ENCODE measurements at places on chromosomes 11 and 22.
A peak's percentile ranks its signal among the peaks of the same experiment; 100 is the strongest.

- DNase-seq: no peak
Observed at GRCh38 chr11:47904048-47904447, 55.9 kb upstream of the NUP160 start.

- peak; percentile 85 for DNase-seq
Observed at GRCh38 chr22:17830043-17830961, 56.0 kb upstream of the BID start.

DNA sequence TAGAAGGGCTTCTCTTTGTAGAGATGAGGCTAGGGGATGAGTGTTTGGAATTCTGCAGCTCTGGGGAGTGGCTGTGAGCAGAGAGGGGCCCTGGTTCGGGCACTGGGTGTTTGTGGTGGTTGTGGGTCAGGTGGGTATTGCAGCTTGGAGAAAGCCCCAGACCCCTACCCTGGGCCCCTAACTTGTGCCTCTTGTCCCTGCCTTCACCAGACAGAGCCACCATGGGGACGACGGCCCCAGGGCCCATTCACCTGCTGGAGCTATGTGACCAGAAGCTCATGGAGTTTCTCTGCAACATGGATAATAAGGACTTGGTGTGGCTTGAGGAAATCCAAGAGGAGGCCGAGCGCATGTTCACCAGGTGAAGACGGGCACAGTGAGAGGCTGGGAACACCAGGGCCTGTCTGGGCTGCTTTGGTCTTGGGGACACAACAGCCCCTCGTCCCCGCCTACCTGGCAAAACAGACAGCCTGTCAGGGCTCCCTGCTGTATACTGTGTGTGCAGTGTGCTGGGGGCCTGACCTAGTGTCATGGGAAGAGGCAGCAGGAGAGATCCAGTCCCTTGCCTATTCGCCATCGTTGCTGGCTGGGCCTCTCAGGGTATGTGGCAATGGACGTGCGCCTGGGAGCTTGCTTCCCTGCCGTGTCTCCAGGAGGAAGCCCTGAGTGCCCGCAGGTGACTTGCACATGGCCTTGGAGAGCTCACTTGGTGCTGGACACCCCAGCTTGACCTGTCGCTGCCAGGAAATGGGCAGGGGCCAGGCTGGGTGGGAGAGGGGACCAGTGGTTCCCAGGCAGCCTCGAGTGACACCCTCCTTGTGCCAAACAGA is 4.3 kb downstream of the INCENP start:
- no peak for DNase-seq

- DNase-seq: no peak
Observed at GRCh38 chr11:27238811-27239210, 124.2 kb downstream of the CCDC34 start.

DNA sequence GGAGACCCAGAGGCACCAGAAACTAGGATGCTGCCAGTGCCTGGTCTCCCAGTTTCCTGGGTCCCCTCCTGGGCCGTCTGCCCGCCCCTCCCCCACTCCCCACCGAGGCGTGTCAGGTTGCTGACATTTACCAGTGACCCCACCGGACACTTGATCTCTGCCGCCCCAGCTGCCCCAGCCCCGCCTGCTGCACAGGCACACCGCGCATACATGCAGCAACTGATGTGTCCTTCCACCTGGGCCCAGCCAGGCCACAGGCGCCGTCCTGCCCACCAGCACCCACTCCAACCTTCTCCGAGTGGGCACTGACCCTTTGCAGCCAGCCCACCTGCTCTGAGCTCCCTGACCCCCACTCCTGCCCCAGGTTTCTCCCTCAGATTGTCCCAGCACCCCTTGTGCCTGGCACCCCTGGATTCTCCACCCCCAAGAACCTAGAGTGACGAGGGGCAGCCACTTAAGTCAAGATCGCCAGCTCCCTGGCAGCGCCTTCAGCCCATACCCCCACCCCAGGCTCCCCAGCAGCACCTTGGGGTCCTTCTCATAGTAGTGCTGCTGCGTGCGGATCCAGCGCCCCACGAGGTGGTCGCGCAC is 548 bp downstream of the PYGM start:
- no peak for DNase-seq

- DNase-seq: no peak
Observed at GRCh38 chr11:1358286-1358685, 31.4 kb upstream of the BRSK2 start.

DNA sequence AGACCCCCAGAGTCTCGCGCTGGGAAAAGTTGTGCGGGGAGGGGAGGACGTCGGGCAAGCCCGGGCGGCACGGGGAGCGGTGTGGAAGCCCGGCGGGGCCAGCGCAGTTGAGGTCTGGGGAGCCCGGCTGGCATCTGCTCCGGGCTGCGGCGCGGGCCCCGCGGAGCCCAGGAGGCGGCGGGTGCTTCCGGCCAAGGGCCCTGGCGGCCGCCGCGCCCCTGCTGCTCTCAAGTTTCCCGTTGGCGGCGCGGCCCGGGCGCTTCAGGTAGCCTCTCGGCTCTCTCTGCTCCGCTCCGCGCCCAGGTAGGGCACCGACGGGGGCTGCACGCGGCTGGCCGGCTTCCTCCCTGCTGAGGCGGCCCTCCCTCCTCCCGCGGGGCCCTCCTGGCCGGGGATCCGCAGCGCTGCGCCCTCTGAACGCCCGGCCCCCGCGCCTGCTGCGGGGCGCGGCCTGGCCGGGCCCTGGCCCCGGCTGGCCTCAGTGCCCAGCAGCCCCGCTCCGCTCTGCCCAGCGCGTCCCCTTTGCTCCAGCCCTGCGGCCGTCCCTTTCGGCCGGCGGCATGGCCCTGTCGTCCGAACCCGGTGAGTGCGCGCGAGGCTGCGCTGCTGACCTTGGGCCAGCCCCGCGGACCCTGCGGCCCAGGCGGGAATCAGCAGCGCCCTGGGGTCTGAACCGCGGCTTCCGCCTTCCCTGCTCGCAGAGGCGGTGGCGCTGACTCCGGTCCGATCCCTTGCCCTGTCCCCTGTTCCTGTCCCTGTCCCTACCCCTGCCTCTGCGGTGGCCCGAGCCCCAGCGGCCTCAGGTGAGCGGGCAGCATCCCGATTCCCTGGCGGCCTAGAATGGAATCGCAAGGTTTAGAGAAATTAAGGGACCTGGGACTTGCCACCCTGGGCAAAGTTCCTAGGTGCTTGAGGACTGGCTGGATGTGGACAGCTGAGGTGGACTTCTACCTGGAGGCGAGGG is 4.3 kb upstream of the AMPD3 start:
- DNase-seq: peak; percentile 68

- DNase-seq: no peak
Observed at GRCh38 chr11:14967581-14968243, 4.4 kb downstream of the CALCA start.

- no peak for DNase-seq
Observed at GRCh38 chr22:44100411-44100810, 76.3 kb downstream of the PARVB start.

- no peak for DNase-seq
Observed at GRCh38 chr22:41775976-41776375, 24.5 kb upstream of the CCDC134 start.

- DNase-seq: no peak
Observed at GRCh38 chr22:18101536-18101935, 9.1 kb upstream of the TUBA8 start.

- no peak for DNase-seq
Observed at GRCh38 chr11:69899957-69900821, 81.0 kb upstream of the FGF3 start.

DNA sequence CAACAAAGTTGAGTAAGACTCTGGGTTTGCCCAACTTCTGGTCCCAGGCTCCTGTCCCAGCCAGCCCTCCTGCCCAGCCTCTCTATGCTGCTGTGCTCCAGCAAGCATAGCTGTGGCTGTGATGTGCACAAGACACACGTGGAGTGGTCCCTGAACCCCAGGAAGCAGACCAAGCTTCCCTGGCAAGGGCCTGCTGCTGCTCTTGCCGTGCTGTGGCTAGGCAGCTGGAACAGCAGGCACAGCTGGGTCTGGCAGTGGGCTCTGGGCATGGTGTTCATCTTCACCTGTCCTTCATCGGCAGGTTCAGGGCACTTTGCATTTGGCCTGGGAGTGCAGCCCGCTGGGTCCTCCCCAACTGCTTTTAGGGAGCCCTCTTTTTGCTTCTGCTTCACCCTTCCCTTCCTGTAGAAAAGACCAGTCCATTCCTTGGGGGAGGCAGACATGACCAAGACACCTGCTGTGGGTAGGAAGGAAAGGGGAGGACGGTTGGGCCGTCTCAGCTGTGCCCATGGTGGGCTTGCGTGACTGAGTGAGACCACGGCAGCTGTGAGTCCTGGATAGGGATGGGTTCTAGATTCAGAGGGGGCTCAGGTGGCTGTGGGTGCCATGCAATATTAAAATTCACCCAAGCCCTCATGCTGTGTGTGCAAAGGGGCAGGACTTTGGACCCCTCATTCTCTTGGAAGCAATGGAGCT is 26.1 kb upstream of the ETS1 start:
- DNase-seq: no peak

- no peak for DNase-seq
Observed at GRCh38 chr11:87430821-87431220, 393.1 kb downstream of the TMEM135 start.

- DNase-seq: peak; percentile 2
Observed at GRCh38 chr22:33922349-33922681, 2.0 kb upstream of the LARGE1 start.

DNA sequence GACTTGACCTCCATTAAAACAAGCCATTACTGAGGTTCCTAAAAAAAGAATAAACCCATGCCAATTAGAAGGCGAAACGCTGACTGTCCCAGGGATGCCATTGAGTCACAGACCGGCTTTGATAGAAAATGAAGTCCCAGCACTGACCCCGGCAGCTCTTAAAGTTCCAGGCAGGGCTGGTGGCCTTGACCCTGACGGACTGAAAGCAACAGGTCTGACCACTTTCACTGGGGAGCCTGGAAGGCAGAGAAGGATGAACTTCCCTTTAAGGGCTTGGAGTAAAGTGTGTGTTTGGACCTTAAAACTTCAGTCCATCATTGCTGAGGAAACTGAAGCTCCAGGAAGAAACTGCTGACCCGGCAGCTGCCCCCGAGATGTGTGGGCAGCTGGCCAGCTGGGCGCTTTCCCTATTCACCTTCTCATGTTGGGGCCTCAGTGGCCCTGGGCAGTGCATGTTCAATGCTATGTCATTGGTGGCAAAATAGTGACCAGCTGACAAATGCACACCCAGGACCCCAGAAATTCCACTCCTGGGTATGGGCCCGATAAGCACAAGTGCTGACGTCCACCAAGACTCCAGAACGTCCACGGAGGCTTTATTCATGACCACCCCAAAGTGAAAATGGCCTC is 18.9 kb upstream of the EFCAB6 start:
- DNase-seq: no peak

GRCh38 chr11:86930957-86931547 is 24.1 kb downstream of the FZD4 start:
- no peak for DNase-seq

DNA sequence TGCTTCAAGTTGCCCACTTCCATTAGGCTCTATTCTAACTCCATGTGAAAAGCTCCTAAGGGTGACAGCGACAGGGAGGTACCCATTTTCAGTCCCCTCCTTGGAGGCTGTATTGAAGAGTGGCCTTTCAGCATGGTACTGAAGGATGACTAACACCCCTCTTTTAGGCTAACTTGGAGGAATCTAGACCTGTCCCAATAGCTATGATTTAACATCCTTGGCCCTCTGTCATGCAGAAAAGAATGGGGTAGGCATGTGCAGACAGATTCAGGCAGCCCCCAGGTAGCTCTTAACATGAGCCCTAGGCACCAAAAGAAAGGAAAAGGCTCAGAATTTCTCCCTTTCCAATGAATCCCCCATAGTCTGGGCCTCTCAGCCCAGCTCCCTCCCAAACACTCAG is 89.3 kb upstream of the AMOTL1 start:
- no peak for DNase-seq

DNA sequence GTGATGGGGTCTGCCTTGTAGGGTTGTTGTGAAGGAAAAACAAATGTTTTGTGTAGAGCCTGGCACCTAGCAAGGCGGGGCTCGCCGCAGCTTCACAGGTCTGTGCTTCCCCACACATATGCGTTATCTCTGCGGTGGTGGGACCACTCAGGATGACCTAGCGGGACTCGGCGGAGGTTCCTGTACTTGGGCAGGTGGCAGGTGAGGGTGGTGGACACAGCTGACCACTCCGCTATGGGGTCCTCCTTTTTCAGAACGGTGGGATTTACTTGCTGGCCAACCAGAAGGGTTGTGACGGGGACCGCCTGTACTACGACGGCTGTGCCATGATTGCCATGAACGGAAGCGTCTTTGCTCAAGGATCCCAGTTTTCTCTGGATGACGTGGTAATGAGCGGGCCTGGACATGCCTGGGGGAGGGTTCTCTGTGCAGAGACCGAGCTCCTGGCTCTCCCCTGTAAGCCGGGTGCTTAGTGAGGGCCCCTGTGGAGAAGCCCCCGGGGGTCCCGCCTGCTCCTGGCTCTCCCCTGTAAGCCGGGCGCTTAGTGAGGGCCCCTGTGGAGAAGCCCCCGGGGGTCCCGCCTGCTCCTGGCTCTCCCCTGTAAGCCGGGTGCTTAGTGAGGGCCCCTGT is 21.3 kb downstream of the NADSYN1 start:
- DNase-seq: no peak

DNA sequence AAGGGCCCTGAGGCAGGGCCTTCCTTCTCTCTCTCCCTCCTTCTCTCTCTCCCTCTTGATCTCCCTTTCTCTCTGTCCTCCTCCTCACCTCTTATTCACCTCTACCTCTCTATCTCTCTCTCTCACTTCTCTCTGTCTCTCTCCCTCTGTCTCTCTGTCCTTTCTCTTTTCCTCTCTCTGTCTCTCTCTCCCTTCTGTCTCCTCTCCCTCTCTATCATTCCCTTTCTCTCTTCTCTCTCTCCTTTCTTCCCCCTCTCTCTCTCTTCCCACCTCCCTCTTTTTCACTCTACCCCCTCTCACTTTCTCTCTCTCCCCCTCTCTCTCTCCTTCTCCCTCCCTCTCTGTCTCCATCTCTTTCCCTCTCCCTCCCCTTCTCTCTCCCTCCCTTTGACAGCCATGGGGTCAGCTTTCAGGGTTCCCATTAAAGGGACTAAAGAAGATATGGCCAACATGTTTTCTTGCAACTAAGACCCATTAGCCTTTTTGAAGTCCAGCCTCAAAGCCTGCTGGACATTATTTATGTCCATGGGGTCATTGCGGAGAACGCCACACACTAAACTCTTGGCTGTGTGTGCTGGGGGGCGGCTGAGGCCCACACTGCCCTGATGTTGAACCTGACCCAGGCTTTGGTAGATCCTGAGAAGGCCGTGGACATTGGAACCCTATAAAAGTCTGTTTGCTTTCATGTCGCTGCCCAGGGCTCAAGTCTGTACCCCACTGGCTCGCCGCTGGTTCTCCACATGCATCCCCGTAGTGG is 15.0 kb downstream of the ANO1 start:
- no peak for DNase-seq

- DNase-seq: no peak
Observed at GRCh38 chr11:107176148-107177105, 158.2 kb upstream of the GUCY1A2 start.

GRCh38 chr11:79503028-79503427 is 62.2 kb upstream of the TENM4 start:
- no peak for DNase-seq

GRCh38 chr11:10041748-10042446 is 252.1 kb downstream of the SBF2 start:
- no peak for DNase-seq

DNA sequence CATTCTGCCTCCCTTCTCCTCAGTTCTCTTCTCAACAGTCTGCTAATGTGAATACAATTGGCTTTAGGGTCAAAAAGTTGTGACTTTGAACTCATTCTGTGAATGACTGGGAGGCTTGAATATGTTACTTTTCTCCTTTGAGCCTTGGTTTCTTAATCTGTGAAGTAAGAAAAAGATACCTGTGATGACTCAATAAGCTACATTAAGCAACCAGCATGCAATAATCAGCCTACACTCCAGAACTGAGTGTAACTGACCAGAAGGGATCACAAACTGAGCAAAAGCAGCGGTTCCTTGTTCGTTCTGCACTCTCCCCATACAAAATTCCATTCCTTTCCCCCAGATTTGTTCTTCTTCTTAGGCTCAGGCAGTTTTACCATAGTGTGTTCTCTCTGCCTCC is 23.4 kb downstream of the ZNF202 start:
- DNase-seq: no peak

Measured in activated CD4-positive, alpha-beta T cell treated with anti-CD3 and anti-CD28 coated beads, Interleukin-2, amount 50 U/mL, for 48 hours (primary cell).